ENCODE measurements at places on chromosomes 12 and 14.

DNA sequence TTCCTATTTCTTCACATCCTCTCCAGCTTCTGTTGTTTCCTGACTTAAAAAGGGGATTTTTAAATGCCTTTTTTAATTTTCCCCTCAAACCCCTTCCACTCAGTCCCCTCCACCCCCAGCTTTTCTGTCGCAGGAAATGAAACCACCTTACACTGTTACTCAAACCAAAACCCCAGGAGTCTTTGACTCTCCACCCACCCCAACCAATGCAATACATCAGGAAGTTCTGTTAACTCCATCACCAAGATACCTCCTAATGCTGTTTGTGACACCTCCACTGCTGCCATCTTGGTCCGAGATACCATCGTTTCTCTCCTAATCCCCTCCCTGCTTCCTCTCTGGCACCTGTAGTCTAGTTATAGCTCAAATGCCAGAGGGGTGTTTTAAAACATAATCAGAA is 25.4 kb upstream of the CPM start:
- DNase-seq = no peak
- H3K4me1 ChIP-seq = no peaks in the 10 kb centered on the region
- no peaks in the 10 kb centered on the region for H3K27me3 ChIP-seq
- H3K4me3 ChIP-seq = no peak overlapping the region

GRCh38 chr14:95318399-95319311 is 1.1 kb downstream of the CLMN start:
- H3K27me3 ChIP-seq = peaks cover 48% of the 10 kb centered on the region
- H3K27ac ChIP-seq = no peak overlapping the region
- H3K36me3 ChIP-seq = no peaks in the 10 kb centered on the region
- H3K4me3 ChIP-seq = peak overlapping the region; percentile 68
- peaks cover 14% of the 10 kb centered on the region for H3K4me1 ChIP-seq

- H3K27ac ChIP-seq = no peak overlapping the region
- no peaks in the 10 kb centered on the region for H3K36me3 ChIP-seq
Observed at GRCh38 chr12:75660805-75661404, 149.5 kb upstream of the KRR1 start.

DNA sequence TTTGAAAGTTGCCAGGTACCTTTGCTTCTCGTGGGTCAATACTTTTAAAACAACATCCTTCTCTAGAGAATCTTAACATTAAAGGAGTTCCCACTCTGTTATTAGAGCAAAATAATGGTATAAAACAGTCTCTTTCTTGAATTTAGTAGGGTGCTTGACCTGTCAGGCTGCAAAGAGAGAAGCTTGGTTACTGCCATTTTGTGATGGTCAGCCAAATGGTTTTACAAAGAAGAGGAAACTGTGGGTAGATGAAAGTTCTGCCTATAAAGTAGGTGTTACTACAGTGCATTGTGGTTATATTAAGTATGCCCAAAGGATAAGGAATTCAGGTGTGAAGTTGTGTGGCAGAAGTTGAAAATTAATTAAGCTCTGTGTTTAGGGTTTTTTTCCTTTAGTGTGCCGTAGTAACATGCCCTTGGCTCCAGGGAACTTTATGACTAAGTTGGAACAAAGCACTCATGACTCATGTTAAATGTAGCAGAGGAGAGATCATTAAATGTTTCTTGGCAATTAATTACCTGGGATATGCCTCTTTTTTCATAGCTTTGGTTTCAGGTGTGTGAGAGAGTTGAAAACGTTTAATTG is 354.0 kb upstream of the KITLG start:
- H3K4me3 ChIP-seq = no peak overlapping the region
- no peaks in the 10 kb centered on the region for H3K36me3 ChIP-seq
- DNase-seq = no peak

- no peaks in the 10 kb centered on the region for H3K4me1 ChIP-seq
- no peaks in the 10 kb centered on the region for H3K27me3 ChIP-seq
- H3K36me3 ChIP-seq = no peaks in the 10 kb centered on the region
- no peak overlapping the region for H3K4me3 ChIP-seq
Observed at GRCh38 chr14:44928793-44929192, 33.0 kb downstream of the KLHL28 start.

DNA sequence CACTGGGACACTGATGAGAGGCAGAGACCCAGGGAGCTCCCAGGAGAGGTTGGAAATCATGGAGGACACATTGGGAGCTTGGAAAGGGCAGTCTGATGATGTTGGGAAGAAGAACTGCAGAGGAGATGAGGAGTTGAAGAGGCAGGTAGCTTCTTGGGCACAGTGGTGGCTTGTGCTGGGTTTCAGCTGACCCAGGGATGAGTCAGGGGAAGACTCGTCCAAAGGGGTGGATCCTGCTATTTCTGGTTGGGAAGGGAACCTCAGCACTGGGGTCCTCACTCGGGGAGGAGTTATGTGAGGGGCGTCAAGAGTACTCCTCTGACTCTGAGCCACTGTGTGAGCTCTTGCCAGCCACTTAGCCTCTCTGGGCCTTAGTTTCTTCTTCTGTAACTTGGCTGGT is 11.5 kb downstream of the ADCY4 start:
- no peak overlapping the region for H3K4me3 ChIP-seq
- peaks cover 13% of the 10 kb centered on the region for H3K27me3 ChIP-seq
- no peak for DNase-seq

GRCh38 chr14:104223101-104224041 is 85.0 kb downstream of the KIF26A start:
- H3K27ac ChIP-seq = no peak overlapping the region
- peaks cover 36% of the 10 kb centered on the region for H3K27me3 ChIP-seq
- H3K36me3 ChIP-seq = no peaks in the 10 kb centered on the region
- H3K4me1 ChIP-seq = no peaks in the 10 kb centered on the region
- DNase-seq = no peak

- H3K4me1 ChIP-seq = no peaks in the 10 kb centered on the region
- no peaks in the 10 kb centered on the region for H3K27me3 ChIP-seq
- no peak overlapping the region for H3K4me3 ChIP-seq
- H3K36me3 ChIP-seq = no peaks in the 10 kb centered on the region
- H3K27ac ChIP-seq = no peak overlapping the region
Observed at GRCh38 chr12:73547421-73547820, 990.2 kb upstream of the ATXN7L3B start.

- H3K4me1 ChIP-seq = no peaks in the 10 kb centered on the region
- H3K36me3 ChIP-seq = no peaks in the 10 kb centered on the region
- no peaks in the 10 kb centered on the region for H3K27me3 ChIP-seq
- no peak overlapping the region for H3K4me3 ChIP-seq
- H3K27ac ChIP-seq = no peak overlapping the region
Observed at GRCh38 chr12:44154128-44154527, 318.2 kb downstream of the TMEM117 start.

- no peaks in the 10 kb centered on the region for H3K27me3 ChIP-seq
- H3K36me3 ChIP-seq = no peaks in the 10 kb centered on the region
- no peak overlapping the region for H3K4me3 ChIP-seq
Observed at GRCh38 chr12:3996322-3996721, 123.1 kb upstream of the PARP11 start.

GRCh38 chr14:23861666-23862065 is 91.9 kb upstream of the DHRS4 start:
- no peaks in the 10 kb centered on the region for H3K4me1 ChIP-seq
- no peaks in the 10 kb centered on the region for H3K27me3 ChIP-seq
- DNase-seq = no peak
- no peak overlapping the region for H3K4me3 ChIP-seq

- no peak for DNase-seq
- H3K27ac ChIP-seq = no peak overlapping the region
- H3K36me3 ChIP-seq = no peaks in the 10 kb centered on the region
- no peak overlapping the region for H3K4me3 ChIP-seq
Observed at GRCh38 chr12:119229837-119230236, 51.1 kb downstream of the HSPB8 start.

GRCh38 chr12:12939888-12940287 is 12.1 kb downstream of the GPRC5D start:
- H3K4me3 ChIP-seq = no peak overlapping the region
- H3K4me1 ChIP-seq = no peaks in the 10 kb centered on the region
- DNase-seq = no peak
- no peaks in the 10 kb centered on the region for H3K36me3 ChIP-seq
- H3K27ac ChIP-seq = no peak overlapping the region
- H3K27me3 ChIP-seq = no peaks in the 10 kb centered on the region
